GM18507 (cell line): ENCODE measurements at places on chromosomes 1 and 21.

GRCh38 chr1:1079408-1080121 lies 5.5 kb upstream of the RNF223 start:
- DNase-seq: no peak

GRCh38 chr1:88985692-88986091 lies 6.7 kb downstream of the KYAT3 start:
- DNase-seq: no peak

GRCh38 chr1:21232044-21232443 lies 55.3 kb upstream of the EIF4G3 start:
- no peak for DNase-seq

DNA sequence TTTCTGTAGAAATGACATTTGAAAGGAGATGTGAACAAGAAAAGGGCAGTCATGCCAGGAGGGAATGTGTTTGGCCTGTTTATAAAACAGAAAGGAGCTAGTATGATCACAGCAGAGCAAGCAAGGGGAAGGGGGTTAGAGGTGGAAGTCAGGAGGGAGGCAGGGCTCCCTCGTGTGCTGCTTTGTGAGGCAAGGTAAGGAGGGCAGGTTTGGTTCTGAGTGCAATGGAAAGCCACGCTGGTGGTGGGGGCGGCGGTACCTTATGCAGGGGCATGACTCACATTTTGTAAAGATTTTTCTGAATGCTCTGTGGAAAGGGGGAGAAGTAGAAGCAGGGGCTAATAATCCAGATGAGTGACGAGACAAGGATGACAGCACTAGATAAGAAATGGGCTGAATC lies 197.5 kb upstream of the C8B start:
- DNase-seq: no peak

GRCh38 chr1:107993920-107994319 lies 28.9 kb upstream of the VAV3 start:
- DNase-seq: no peak

DNA sequence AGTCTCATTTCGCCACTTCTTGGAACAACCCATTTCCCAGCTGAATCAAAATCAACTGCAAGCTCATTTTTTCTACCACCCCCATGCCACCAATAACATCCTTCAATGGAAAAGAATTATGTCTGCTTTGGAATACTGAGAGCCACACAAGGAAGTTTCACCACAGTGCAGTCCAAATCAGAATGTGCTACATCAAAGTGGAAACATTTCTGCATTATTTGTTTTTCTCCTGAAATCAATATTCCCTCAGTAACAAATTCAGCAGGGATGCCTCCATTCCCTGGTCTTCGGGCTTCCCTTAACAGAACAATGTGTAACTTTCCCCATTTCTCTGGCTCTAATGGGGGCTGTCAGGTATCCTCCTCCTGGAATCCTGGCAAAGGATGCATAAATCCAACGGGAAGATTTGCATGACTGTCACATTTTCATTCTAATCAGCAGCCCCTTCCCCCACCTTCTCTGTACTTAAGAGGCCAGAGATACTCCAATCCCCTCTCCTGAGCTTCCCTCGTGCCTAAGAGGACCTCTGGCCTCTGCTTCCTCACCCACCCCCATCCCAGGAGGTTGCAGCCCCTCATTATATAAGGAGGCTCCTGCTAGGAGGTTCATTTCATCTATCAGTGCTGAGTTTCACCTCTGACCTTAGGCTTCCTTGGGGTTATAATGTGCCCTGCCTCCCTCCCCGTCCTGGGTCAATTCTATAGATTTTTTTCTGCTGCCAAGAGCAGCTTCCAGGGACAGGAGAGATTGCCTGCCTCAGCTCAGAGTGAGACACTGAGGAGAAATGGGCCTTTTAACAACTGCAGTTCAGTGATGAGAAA lies 201.1 kb downstream of the OMA1 start:
- no peak for DNase-seq

DNA sequence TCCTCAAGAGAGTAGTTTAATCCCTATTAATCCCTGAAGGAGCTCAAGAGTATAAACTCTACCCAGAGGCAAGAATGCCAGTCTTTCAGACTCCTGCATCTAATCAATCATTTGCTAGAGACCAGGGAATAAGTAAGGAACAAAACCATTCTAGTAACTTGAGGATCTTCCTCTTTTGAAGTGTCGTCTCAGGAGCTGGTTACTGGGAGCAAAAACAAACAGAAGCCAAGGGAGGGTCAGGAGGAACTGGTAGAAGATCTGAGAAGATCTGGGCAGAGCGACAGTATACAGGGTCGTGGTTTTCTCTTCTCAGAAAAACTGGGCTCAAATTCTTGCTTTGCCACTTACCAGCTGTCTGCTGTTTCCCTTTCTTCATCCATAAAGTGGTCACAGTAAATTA lies 69.3 kb downstream of the RPS6KA1 start:
- DNase-seq: no peak

DNA sequence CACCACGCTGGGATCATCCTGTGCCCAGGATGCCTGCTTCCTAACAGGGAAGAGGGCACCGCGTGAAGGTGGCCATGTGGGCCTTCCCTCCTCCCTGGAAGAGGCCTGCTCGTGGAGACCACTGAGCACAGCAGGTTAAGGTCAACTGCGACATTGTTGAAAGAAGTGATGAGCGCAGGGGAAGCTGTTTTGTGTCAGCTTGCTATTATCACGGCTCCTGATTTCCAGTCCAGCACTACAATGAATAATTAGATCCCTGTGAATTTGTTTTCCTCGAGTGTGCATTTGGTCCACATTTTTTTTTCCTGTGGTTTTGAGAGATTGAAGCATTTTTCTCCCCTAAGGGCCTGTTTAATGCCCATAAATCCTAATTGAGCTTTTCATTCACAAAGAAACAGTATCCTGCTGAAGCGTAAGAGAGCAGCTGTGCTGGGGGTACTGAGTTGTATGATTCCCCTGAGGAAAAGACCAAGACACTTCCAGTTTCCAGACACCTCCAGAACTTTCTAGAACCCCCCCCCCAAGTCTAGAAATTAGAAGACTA lies 204.9 kb downstream of the KCNJ6 start:
- DNase-seq: no peak

- DNase-seq: no peak
Measured at GRCh38 chr1:42747125-42747524, 7.1 kb upstream of the CLDN19 start.

DNA sequence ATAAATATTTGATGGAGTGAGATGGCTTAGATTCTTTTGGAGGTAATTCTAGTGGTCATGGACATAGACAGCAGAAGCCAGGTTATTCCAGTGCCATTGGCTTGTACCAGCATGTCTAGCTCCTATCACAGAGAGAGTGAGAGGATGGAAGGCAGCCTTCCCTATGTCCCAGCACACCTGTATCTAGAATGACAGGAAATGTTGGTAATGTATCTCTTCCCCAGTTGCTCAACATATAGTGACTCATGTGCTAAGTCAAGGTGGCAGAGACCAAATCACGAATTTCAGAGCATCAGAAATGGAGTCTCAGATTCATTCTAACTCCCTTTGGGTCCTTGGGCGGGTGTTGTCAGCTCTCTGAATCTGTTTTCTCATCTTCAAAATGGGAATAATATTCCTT lies 28.4 kb downstream of the METTL13 start:
- DNase-seq: no peak

DNA sequence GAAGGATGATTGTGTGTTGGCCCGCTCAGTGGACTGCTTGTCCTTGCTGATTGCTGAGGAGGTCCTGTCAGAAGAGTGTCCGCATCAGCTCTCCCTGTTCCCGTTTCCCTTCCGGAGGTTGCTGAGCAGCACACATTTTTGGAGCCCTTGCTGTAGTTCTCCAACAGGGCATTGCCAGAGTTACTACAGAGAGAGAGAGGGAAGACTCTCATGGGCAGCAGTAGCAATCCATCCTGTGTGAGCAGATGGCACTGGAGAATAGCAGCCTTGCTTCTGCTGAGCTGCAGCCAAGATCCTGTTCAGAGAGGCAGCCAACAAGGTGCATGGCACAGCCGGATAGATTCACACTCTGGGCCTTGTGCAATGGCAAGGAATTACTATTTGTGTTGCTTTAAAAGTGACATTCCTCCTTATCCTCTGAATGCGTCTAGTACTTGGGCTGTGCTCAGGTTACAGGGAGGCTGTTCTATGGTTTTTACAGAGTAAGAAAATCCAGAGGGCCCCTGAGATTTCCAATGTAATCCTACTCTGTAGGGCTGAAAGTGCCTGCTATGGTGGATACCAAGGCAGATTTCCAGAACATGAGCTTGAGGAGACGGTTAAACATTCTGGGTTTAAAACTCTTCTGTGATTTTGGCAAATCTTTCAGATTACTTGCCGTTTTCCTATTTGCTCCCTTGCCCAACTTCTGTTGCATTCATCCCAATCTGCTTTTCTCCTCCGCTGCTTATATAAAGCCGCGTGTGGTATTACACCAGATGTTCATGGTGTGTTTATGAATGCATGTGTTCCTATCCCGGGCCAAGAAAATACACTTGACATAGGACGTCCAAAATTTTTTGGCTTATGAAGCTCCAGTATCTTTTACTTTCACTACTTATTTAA lies 27.4 kb downstream of the AK4 start:
- DNase-seq: no peak

DNA sequence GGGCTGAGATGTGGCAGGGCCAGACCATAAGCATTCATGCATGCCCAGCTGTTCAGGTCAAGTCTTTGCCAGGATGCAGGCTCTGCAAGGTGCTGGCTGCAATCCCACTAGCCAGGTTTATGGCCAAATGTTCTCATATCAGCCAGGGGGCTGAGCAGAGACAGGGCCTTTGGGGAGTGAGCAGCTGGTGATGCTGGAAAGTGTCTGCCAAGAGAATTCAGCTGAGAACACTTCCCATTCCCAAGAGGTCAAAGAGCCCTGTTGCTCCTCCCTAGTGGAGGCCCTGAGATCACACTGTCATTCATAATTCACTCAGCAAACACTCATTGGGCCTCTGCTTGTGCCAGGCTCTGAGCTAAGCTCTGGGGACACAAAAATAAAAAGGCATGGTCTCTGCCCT lies 150.3 kb downstream of the DMRTA2 start:
- no peak for DNase-seq

GRCh38 chr1:160363010-160363409 lies 3.9 kb upstream of the NHLH1 start:
- no peak for DNase-seq

DNA sequence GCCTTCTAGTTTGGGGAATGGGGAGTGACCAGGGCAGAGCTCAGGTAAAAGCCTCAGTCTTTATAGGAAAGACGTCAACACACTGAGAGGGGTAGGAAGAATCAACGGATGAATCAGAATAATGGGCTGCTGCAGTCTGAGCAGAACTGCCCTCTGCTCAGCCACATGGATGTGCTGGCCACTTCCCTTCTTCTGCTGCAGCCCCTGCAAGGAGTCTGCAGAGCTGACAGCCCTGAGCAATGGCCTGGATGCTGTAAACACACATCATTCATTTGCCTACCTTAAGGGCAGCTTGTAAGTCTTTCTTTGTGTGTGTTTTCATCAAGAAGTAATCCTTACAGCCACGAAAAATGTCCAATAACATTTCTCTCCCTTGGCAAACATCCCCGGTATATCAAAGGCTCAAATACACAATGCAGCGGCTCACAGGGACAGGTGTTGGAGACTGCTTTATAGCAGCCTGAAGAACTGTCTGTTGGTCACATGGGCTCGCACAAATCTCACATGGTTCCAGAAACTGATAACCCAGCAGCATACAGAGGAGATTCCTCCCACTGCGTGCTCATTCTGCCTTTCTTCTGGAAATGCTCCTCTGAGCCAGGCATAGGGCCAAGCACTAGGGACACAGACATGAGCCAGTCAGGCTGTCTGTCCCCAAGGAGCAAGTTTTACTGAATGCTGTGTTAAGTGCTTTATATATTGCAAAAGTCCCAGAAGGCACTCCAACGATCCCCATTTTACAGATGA lies 110.1 kb downstream of the HMGB4 start:
- no peak for DNase-seq

GRCh38 chr1:246690100-246690499 lies 34.1 kb upstream of the SCCPDH start:
- no peak for DNase-seq
